Esophagus squamous epithelium (tissue), 5 donors: ENCODE measurements at places on chromosomes 2 and 18. TPM values are rescaled to one million over a fixed set of nuclear protein-coding genes. Genes with fewer than 3 reads are reported as not detected.

SMPD4 gene
- total RNA-seq, result 50.6 TPM

DSEL gene
- total RNA-seq, result 5.7 TPM

- H3K27me3 ChIP-seq, result no peaks in the 10 kb centered on the region
- H3K4me3 ChIP-seq, result no peak overlapping the region
- H3K36me3 ChIP-seq, result no peaks in the 10 kb centered on the region
- no peaks in the 10 kb centered on the region for H3K4me1 ChIP-seq
These were observed 62.1 kb downstream of the NABP1 start for GRCh38 chr2:191740016-191740419.

DNA sequence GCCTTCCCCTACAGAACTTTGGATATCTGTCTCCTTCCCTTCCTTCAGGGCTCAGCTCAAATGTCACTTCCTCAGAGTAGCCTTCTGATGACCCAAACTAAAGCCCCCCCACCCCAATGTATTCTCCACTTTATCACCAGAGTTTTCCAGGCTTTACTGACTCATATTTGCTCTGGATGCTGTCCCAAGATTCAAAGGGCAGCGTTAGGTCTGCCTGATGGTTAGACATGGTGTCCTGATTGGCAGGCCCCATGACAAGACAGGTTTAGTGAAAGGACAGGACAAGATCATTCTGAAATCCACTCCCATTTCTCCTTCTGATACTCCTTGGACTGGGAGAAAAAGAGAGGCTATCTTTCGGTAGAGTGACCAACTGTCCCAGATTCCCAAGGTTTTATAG, 22.6 kb upstream of the RPIA start:
- no peaks in the 10 kb centered on the region for H3K27me3 ChIP-seq
- peaks cover 5% of the 10 kb centered on the region for H3K4me1 ChIP-seq
- H3K4me3 ChIP-seq, result no peak overlapping the region
- no peak for DNase-seq
- H3K36me3 ChIP-seq, result no peaks in the 10 kb centered on the region

DNA sequence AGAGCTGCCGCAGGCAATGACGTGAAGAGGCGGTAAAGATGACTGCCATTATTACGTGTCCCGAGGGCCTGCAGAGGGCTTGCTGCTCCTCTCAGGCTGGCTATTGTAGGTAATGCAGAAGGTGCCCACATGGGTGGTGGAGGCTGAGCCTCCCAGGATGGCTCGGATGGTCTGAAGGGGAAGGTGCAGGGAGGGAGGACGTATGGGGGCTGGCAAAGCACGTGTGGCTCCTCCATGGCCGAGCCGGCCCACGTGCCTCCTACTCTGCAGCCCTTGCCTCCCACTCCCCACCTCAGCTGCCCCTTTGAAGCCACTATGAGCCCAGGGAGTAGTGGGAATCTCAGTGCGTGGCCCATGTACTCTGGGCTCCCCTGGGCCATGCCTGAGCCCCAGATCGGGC, 48.9 kb downstream of the EDAR start:
- no peaks in the 10 kb centered on the region for H3K36me3 ChIP-seq
- H3K27me3 ChIP-seq, result no peaks in the 10 kb centered on the region
- peaks cover 10% of the 10 kb centered on the region for H3K4me1 ChIP-seq

GRCh38 chr2:26767894-26768487, 3.9 kb downstream of the SLC35F6 start:
- H3K36me3 ChIP-seq, result no peaks in the 10 kb centered on the region
- no peak overlapping the region for H3K4me3 ChIP-seq
- no peaks in the 10 kb centered on the region for H3K27me3 ChIP-seq
- H3K27ac ChIP-seq, result peak overlapping the region; percentile 79
- no peak for DNase-seq
- H3K4me1 ChIP-seq, result peaks cover 97% of the 10 kb centered on the region

DNA sequence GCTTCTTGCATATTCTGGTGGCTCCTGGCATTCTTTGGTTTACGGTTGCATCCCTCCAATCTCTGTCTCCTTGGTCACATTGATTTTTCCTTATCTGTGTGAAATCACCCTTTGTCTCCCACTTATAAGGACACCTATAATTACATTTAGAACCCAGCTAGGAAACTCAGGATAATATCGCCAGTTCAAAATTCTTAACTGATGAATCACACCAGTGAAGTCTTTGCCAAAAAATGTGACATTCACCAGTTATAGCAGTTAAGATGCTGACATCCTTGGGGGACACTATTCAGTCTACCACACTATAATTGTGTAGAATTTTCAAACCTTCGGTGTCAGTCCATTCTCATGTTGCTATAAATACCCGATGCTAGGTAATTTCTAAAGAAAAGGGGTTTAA, 320.2 kb downstream of the TMX3 start:
- no peak overlapping the region for H3K27ac ChIP-seq
- no peak overlapping the region for H3K4me3 ChIP-seq
- H3K27me3 ChIP-seq, result no peaks in the 10 kb centered on the region
- no peaks in the 10 kb centered on the region for H3K36me3 ChIP-seq
- no peaks in the 10 kb centered on the region for H3K4me1 ChIP-seq

DNA sequence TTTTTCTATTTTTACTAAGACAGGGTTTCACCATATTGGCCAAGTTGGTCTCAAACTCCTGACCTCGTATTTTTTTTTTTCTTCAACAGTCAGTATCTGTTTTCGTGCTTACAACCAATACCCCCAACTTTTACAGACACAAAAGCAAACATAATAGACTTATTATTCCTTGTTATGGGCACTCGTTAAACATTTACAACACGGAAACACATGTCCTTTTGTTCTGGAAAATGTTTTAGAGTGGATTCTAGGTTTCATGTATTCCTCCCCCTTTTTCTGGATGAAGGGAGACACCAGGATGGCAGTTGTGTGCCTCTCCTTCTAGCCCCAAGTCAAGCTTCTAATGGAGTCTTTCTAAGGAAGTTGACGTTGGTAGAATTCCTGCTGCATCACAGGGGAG, 88.8 kb downstream of the CD226 start:
- DNase-seq, result no peak
- H3K27ac ChIP-seq, result no peak overlapping the region
- H3K4me1 ChIP-seq, result no peaks in the 10 kb centered on the region
- H3K27me3 ChIP-seq, result no peaks in the 10 kb centered on the region
- H3K4me3 ChIP-seq, result no peak overlapping the region
- H3K36me3 ChIP-seq, result no peaks in the 10 kb centered on the region

DNA sequence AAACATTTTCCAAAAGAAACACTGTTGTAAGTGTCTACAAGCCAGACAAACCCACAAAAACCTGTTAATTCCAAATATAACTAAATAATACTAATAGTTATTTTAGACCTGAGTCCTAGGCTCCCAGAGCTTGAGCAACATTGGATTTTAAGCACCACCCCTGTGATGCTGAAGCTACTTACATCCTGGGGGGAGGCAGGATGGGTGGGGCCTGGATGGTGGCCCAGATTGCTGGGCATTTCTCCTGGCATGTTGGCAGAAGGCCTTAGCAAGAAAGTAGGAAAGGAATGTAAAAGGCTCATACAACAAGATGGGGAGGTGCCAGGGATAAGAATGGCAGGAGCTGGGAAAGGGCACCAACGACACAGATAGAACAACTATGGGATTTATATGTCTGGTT, 50.7 kb upstream of the OTX1 start:
- H3K36me3 ChIP-seq, result peaks cover 86% of the 10 kb centered on the region
- no peak for DNase-seq
- no peaks in the 10 kb centered on the region for H3K27me3 ChIP-seq
- no peaks in the 10 kb centered on the region for H3K4me1 ChIP-seq
- no peak overlapping the region for H3K27ac ChIP-seq
- H3K4me3 ChIP-seq, result no peak overlapping the region
